ENCODE measurements at places on chromosomes 12 and 14. TPM values are rescaled to one million over a fixed set of nuclear protein-coding genes. Genes with fewer than 3 reads are reported as not detected.

SERPINA6 gene
- total RNA-seq, result not detected

DNA sequence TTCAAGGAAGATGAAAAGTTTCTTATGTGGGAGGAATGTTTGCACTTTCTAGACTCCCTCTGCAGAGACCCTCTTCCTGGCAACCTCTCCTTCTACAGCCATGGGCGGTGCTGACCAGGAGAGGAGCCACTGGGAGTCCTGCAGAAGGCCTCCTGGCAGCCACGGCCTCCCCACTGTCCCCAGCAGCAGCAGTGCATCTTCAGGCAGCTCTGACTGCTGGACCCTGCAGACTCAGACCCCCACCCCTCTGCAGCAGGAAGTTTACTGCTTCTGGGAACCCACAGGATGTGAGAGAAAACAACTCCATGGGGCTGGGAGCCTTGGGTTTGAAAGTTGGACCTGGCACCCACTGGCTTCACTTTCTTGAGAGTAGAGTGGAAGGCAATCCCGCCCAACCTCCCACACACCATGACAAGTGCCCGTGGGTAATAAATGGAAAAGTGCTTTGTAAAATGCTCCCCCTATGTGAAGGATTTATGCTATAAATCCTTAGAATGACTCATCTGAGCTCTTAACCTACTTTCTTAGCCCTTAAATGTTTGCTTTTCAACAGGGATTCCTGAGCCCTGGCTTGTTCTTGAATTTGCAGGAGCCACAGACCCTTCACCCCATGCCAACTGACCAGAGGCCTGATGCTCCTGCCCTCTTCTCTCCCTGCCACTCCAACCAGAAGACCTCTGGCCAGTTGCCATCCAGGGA lies 37.5 kb upstream of the DDX11 start:
- DNase-seq, result no peak

- DNase-seq, result peak; percentile 97
Observed at GRCh38 chr14:33026850-33027430, 88.3 kb downstream of the NPAS3 start.

GRCh38 chr12:25992026-25992782 lies 33.7 kb downstream of the RASSF8 start:
- DNase-seq, result no peak

CLEC9A gene
- total RNA-seq, result 0.18 TPM

FAM186B gene
- 0.18 TPM for total RNA-seq

HOTAIR gene
- total RNA-seq, result 1.8 TPM
